KBM-7 (cell line): ENCODE measurements at places on chromosomes 7 and 10.

- no peak for DNase-seq
Measured at GRCh38 chr10:121655254-121656144, 57.3 kb upstream of the FGFR2 start.

DNA sequence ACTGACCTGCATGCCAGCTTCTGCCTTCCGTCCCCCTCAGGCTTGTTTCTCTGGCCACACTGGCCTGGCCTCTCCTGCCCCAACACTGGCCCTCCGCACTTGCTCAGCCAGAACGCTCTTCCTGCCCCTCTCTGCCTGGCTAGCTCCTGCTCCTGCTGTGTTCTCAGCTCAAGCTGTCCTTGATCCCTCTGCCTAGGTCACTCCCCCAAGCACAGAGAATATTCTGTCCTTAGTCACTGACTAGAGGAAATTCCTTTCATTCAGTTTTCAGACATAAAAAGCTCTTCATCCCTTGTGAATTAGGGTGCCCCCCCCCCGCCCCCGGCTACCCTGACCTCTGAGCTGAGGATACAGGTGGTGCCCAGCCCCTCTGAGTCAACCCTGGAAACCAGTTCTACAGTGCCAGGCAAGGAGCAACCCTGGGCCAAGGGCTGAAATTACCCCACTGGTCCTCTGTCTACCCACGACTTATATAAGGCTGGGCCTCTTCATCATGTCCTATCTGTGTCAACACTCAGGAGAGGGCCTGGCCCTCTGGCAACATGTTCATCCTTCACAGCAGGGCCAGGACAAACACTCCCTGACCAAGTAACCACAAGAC is 6.6 kb upstream of the SGPL1 start:
- no peak for DNase-seq

GRCh38 chr7:35993113-35993512 is 159.9 kb upstream of the EEPD1 start:
- DNase-seq = no peak

GRCh38 chr7:90303241-90303640 is 17.9 kb downstream of the FAM237B start:
- no peak for DNase-seq

GRCh38 chr10:117664288-117664687 is 121.7 kb downstream of the EMX2 start:
- no peak for DNase-seq

DNA sequence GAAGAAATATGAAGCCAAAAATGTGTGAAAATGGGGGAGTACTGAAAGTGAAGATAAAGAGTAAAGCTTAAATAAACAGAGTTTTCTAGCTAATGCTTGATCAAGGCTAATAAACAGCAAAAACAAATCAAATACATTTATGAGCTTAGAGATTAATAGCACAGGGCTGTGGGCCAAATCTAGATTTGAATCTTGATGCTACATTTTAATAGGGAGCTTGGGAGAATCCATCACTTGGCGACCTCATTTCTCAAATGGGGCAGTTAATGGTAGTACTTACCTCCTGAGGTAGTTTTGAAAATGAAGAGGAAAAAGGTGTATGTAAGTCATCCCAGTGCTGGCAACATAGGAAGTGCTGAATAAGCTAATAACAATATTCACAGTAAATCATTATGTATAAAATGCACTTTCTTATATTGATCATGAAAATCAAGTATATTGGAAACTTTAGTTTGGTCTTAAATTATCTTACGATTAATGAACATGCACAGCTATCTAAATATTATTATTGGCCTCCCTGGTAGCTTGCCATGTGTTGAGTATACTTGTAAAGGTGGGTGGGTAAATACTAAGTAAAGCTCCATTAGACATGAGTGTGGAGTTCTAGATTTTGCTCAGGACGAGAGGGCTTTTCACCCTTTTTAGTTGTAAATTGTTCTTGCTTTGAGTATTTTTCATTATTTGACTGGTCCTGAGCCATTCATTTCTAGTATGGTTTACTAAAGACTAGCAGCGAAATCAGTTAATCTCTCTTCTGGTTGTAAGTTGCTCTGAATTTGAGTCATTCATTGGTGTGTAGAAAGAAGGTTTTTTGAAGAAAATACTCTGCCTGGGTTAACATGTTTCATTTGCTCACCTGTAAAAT is 5.1 kb downstream of the BICC1 start:
- DNase-seq = no peak

DNA sequence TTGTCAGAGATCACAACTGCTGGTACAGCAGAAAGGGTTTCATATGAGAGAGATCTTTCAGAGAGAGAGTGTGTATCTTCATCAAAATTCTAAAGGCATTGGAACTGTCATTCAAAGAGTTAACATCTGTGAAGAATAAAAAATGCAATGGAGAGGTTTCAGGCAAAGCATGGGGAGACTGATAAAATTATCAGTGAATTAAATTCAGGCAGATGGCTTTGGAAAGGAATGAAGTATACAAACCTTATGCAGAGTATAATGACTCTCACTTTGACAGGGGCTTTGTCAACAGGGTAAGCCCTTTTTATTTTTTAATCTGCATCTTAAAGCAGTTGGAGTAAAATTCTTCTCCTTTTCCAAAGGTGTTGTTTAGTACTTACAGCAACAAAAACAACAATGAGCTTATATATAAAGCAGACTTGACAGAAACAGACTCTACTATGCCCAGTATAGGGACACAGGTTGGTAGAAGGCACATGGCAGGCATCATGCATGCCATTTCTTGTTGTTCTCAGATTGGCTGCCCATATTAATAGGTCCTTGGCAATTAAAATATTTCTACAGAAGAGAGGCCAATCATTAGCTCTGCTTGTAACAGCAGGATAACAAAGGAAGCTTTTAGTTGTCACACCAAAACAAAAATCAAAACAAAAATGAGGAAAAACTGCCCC is 54.9 kb upstream of the NXPH1 start:
- DNase-seq = no peak

- DNase-seq = no peak
Measured at GRCh38 chr10:122499491-122499941, 38.2 kb downstream of the HTRA1 start.

GRCh38 chr10:4296161-4296560 is 511.2 kb upstream of the KLF6 start:
- no peak for DNase-seq

DNA sequence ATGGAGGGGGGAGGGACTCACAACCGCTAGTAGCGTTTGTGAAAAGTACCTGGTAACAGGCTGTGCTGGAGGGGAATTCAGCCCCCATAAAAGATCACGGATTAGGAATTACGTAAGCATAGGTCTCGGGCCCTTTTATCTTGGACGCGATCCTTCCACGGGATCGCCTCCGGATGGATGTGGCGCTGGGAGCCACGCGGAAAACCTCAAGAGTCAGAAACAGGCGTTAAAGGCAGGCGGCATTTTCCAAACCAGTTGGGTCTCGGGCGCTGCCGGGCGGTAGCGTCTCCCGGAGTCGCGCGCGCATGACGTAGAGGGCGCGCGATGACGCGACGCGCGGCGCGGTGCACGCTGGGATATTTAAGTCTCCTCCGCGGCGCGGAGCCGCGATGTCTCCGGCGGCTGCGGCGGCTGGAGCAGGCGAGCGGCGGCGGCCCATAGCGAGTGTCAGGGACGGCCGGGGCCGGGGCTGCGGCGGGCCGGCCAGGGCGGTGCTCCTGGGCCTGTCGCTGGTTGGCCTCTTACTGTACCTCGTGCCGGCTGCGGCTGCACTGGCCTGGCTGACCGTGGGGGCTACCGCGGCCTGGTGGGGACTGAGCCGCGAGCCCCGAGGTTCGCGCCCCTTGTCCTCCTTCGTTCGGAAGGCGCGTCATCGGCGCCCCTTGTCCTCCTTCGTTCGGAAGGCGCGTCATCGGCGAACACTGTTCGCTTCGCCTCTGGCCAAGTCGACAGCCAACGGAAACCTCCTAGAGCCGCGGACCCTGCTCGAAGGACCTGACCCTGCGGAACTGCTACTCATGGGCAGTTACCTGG is at the start of gene POM121:
TSS of gene POM121 (plus strand) at position 363 of the 813 bp plus-strand sequence. CDS start at position 390, 27 bp downstream.
- peak; percentile 91 for DNase-seq

DNA sequence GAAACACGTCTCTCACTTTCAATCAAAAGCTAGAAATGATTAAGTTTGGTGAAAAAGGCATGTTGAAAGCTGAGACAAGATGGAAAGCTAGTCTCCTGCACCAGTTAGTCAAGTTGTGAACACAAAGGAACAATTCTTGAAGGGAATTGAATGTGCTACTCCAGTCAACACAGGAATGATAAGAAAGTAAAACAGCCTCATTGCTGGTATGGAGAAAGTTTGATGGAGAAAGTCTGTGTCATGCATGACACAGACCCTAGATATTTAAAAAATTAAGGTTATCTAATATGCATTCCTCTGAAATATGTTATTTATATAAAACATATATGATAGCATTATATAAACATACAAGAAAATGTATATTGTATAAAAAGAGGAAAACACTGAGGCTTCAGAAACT is 699.4 kb upstream of the FZD8 start:
- DNase-seq = no peak

DNA sequence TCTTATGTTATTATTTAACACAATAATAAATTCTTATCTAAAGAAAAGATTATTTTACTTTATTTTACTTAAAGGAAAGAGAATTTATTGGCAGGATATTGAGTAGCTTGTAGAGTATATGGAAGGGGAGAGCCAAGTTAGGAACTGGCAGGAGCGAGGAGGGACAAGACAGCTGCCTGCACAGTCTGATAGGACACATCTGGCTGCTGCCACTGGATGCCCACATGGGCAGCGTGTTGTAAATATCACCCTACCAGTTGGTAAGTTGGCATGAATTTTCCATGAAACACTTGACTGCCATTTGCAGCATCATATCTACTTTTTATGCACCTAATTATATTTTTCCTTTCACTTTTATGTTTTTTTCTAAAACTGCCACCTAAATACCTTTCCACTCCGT is 19.6 kb downstream of the SRI start:
- DNase-seq = no peak

DNA sequence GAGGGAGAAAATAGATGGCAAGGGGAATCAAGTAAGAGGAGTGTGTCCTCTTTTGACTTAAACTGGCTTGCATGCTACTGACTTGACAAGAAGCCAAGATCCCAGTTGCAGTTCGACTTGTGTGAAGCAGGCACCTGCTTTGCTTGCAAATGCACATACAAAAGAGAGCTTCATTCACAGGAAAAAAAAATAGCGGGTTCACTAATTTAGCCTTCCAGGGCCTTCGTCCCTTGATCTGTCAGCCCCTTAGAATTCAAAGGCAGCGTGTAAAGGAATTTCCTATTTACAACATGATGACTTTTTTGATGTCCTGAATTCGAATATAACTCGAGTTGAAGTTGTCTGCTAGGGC is 192.1 kb downstream of the CELF2 start:
- DNase-seq = no peak

GRCh38 chr7:33614357-33615117 is 290.8 kb upstream of the BMPER start:
- no peak for DNase-seq

- DNase-seq = no peak
Measured at GRCh38 chr7:83852136-83852535, 203.2 kb upstream of the SEMA3E start.
